ENCODE measurements at places on chromosomes 12 and 14. TPM values are rescaled to one million over a fixed set of nuclear protein-coding genes. Genes with fewer than 3 reads are reported as not detected.

The TSPAN9 gene
- total RNA-seq, result 121 TPM

The MFAP5 gene
- total RNA-seq, result 0.13 TPM

The EFS gene
- not detected for total RNA-seq

The CCDC184 gene
- total RNA-seq, result not detected

The KLRK1 gene
- total RNA-seq, result not detected

The KLRF1 gene
- 0.16 TPM for total RNA-seq

The MBD6 gene
- 9.9 TPM for total RNA-seq

The EIF2S3B gene
- 0.69 TPM for total RNA-seq

The PAPLN gene
- 7.8 TPM for total RNA-seq

The KRT6A gene
- total RNA-seq, result 0.76 TPM

The KRT83 gene
- not detected for total RNA-seq

The FAIM2 gene
- not detected for total RNA-seq

The AHNAK2 gene
- 35.3 TPM for total RNA-seq

The PMEL gene
- total RNA-seq, result 0.81 TPM

The FAM90A1 gene
- not detected for total RNA-seq

The MAP1LC3B2 gene
- total RNA-seq, result 0.32 TPM

The MPHOSPH9 gene
- 31.1 TPM for total RNA-seq

The NPFF gene
- not detected for total RNA-seq

The BIN2 gene
- not detected for total RNA-seq

The GPR135 gene
- 1.1 TPM for total RNA-seq

The ERP27 gene
- 0.06 TPM for total RNA-seq

The LMO3 gene
- not detected for total RNA-seq

The P2RX2 gene
- not detected for total RNA-seq

The OR6S1 gene
- not detected for total RNA-seq

The SRGAP1 gene
- 2.9 TPM for total RNA-seq

The SSPN gene
- total RNA-seq, result under 0.01 TPM

The RTL1 gene
- not detected for total RNA-seq

The CLEC4D gene
- total RNA-seq, result not detected

The IL26 gene
- not detected for total RNA-seq

The SIX4 gene
- 0.88 TPM for total RNA-seq

The TSPAN19 gene
- total RNA-seq, result not detected

The CISTR gene
- total RNA-seq, result not detected

The NTN4 gene
- total RNA-seq, result 334 TPM

The KRT2 gene
- total RNA-seq, result not detected

The KLRB1 gene
- total RNA-seq, result not detected

The SYCP3 gene
- not detected for total RNA-seq

The SYNDIG1L gene
- total RNA-seq, result not detected

The GTF2A1 gene
- 60.2 TPM for total RNA-seq

The GPRC5A gene
- 4.9 TPM for total RNA-seq
